Keratinocyte (primary cell): ENCODE measurements at places on chromosomes 5 and 9. TPM values are rescaled to one million over a fixed set of nuclear protein-coding genes. Genes with fewer than 3 reads are reported as not detected.
A peak's percentile ranks its signal among the peaks of the same experiment; 100 is the strongest.

DNA sequence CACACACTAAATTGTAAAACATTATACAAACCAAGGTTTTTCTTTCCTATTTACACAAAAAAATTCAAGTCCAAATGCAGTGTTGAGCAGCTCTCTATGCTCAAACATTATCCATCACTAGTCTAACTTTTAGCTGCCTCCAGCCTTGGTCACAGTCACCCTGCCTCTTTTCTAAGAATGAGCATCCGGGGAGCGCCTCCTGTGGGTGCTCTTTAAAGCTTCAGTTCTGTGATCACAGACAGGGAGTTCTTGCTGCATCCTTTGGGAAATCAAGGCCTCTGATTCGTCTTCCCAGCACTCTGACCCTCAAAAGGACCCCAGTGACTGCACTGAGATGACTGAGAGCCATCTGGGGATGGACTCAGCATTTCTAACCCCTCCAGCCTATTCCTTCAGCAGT is 289.6 kb downstream of the SEC61B start:
- H3K36me3 ChIP-seq, result no peaks in the 10 kb centered on the region
- no peaks in the 10 kb centered on the region for H3K27me3 ChIP-seq
- no peaks in the 10 kb centered on the region for H3K4me1 ChIP-seq
- no peak overlapping the region for H3K4me3 ChIP-seq
- no peak overlapping the region for H3K27ac ChIP-seq

GRCh38 chr9:92762196-92762595 is 2.4 kb downstream of the BICD2 start:
- H3K36me3 ChIP-seq, result no peaks in the 10 kb centered on the region
- H3K4me1 ChIP-seq, result peaks cover 46% of the 10 kb centered on the region
- DNase-seq, result no peak
- H3K27ac ChIP-seq, result no peak overlapping the region
- no peaks in the 10 kb centered on the region for H3K27me3 ChIP-seq

HTR4 gene
- polyA plus RNA-seq, result 0.03 to 0.09 TPM in 2 of 3 replicates, not detected in the other

- H3K27me3 ChIP-seq, result no peaks in the 10 kb centered on the region
- H3K36me3 ChIP-seq, result no peaks in the 10 kb centered on the region
- no peak for DNase-seq
- H3K27ac ChIP-seq, result no peak overlapping the region
Observed at GRCh38 chr5:78763659-78764189, 115.2 kb upstream of the LHFPL2 start.

NTRK2 gene
- 0.03 to 0.10 TPM (median 0.08 TPM) in 3 replicates for polyA plus RNA-seq

TGFBI gene
- polyA plus RNA-seq, result 270 to 490 TPM (median 379 TPM) in 3 replicates

- H3K4me3 ChIP-seq, result no peak overlapping the region
- DNase-seq, result no peak
- no peak overlapping the region for H3K27ac ChIP-seq
- peaks cover 46% of the 10 kb centered on the region for H3K27me3 ChIP-seq
Observed at GRCh38 chr9:133523106-133523505, 1.7 kb downstream of the MYMK start.

GRCh38 chr5:17308326-17309065 is 91.1 kb downstream of the BASP1 start:
- no peak overlapping the region for H3K27ac ChIP-seq
- H3K27me3 ChIP-seq, result no peaks in the 10 kb centered on the region
- H3K4me1 ChIP-seq, result peaks cover 11% of the 10 kb centered on the region

IER5L gene
- polyA plus RNA-seq, result 2.1 to 3.6 TPM (median 2.8 TPM) in 3 replicates

DNA sequence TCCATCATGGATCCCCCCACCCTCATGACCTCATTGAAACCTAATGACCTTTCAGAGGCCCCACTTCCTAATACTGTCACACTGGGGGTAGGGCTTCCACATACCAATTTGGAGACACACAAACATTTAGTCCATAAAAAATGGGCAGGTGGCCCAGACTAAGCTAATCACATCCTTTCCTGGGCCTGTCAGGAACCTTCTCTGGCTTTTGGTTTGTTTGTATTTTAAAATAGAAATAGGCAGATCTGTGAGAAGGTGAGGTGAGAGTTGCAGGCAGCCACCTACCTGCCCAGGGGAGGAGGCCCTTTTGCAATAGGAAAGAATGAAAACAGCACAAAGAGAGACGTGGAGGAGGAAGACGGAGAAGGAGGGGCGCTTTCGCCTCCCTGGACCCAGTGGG is 90.2 kb upstream of the BOD1 start:
- no peaks in the 10 kb centered on the region for H3K36me3 ChIP-seq
- no peaks in the 10 kb centered on the region for H3K27me3 ChIP-seq
- H3K4me3 ChIP-seq, result no peak overlapping the region
- no peak for DNase-seq
- H3K4me1 ChIP-seq, result no peaks in the 10 kb centered on the region

DNA sequence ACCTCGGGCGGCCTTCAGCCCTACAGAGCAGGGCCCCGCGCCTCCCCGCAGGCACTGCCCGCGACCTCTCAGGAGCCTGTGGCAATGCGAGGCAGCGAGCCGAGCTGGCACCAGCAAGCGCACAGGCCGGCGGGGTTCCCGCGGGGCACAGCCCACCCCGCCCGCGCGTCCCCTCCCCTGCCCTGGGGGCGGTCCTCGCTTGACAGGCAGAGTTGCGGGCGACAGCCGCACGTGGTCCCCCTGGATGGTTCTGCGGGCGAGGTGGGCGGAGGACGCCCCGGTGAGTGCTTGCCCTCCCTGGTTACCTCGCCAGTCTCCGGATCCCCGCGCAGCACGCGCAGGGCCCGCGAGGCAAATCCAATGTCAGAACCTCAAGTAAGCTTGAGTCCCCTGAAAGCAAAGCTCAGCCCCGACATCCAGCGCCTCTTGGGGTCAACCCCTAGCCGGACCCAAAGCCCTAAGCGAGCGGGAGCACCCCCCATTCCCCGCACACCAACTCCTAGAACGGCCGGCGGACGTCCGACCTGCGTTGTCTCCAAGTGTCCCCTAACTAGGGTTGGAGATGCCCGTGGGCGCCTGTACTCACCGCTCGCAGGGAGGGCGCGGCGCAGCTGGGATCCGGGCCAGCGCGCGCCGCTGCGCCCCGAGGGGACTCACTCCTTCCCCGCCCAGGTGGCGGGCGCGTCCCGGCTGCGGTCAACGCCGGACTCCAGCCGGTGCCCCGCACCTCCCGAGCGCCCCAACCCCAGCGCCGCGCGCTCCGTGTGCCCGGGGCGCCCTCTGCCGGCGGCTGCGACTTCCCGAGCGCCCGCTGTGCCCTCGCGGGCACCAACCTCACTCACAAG is at the start of gene DRD1:
DRD1 (minus strand) TSS at position 123 of the 845 bp plus-strand sequence. CDS start 1,083 bp downstream, outside the sequence.
- no peaks in the 10 kb centered on the region for H3K4me1 ChIP-seq
- H3K4me3 ChIP-seq, result peak within 1 kb of the TSS; percentile 4
- DNase-seq, result no peak
- H3K36me3 ChIP-seq, result no peaks in the 10 kb centered on the region
